Small intestine (tissue), 16 donors: ENCODE measurements at places on chromosomes 16 and 17. TPM values are rescaled to one million over a fixed set of nuclear protein-coding genes. Genes with fewer than 3 reads are reported as not detected.

- no peaks in the 10 kb centered on the region for H3K27me3 ChIP-seq
- peak overlapping the region; percentile 51 for H3K4me3 ChIP-seq
- no peaks in the 10 kb centered on the region for H3K36me3 ChIP-seq
- H3K4me1 ChIP-seq: no peaks in the 10 kb centered on the region
These were observed 4.5 kb upstream of the HEXIM1 start for GRCh38 chr17:45143767-45144198.

- no peaks in the 10 kb centered on the region for H3K4me1 ChIP-seq
- DNase-seq: no peak
- no peaks in the 10 kb centered on the region for H3K36me3 ChIP-seq
- no peak overlapping the region for H3K27ac ChIP-seq
These were observed 12.2 kb downstream of the DBNDD1 start for GRCh38 chr16:90007015-90007414.

GRCh38 chr17:53543472-53543871, 279.3 kb upstream of the KIF2B start:
- no peaks in the 10 kb centered on the region for H3K27me3 ChIP-seq
- no peak overlapping the region for H3K27ac ChIP-seq
- H3K36me3 ChIP-seq: no peaks in the 10 kb centered on the region

Gene TBC1D3E
- not detected for polyA plus RNA-seq

Gene KRTAP4-5
- not detected for polyA plus RNA-seq

DNA sequence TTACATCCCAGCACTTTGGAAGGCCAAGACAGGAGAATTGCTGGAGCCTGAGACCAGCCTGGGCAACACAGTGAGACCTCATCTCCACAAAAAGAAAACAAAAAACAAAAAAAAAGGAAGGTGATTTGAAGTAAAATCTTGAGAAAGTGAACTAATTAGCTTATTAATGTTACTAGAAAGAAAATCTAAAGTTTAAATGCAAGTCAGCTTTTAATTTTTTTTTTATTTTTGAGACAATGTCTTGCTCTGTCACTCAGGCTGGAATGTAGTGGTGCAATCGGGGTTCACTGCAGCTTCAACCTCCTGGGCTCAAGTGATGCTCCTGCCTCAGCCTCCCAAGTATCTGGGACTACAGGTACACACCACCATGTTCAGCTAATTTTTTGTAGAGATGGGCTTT, 3.5 kb upstream of the CTCF start:
- no peaks in the 10 kb centered on the region for H3K36me3 ChIP-seq
- H3K4me3 ChIP-seq: no peak overlapping the region
- H3K27me3 ChIP-seq: no peaks in the 10 kb centered on the region
- H3K27ac ChIP-seq: no peak overlapping the region
- DNase-seq: no peak
- H3K4me1 ChIP-seq: no peaks in the 10 kb centered on the region

- H3K36me3 ChIP-seq: no peaks in the 10 kb centered on the region
- no peaks in the 10 kb centered on the region for H3K4me1 ChIP-seq
- H3K4me3 ChIP-seq: no peak overlapping the region
- DNase-seq: no peak
These were observed 28.2 kb upstream of the TNFRSF13B start for GRCh38 chr17:16999931-17000625.

Gene SLC35G6
- polyA plus RNA-seq: not detected

Gene VPS35
- polyA plus RNA-seq: 36.1 TPM

DNA sequence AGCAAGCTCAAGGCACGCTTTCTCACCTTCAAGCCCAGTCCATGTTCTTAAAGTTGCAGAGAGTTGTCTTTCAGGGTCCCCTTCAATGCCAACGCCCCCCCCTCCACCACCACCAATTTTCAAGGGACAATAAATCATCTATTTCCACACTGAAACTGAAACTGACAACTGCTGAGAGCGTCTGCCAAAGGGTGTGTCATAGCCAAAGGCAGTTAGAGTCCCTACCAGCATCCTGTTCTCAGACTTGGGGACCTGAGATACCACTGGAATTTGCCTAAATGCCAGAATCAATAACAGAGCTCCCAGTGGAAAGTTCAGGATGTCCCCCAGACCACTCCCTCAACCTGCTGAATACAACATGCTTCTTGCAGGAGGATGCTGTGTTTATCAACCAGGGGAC, 133.2 kb upstream of the SOX9 start:
- no peak for DNase-seq
- H3K4me3 ChIP-seq: no peak overlapping the region
- H3K36me3 ChIP-seq: no peaks in the 10 kb centered on the region
- no peaks in the 10 kb centered on the region for H3K4me1 ChIP-seq

Gene UBE2O
- polyA plus RNA-seq: 12.2 TPM

DNA sequence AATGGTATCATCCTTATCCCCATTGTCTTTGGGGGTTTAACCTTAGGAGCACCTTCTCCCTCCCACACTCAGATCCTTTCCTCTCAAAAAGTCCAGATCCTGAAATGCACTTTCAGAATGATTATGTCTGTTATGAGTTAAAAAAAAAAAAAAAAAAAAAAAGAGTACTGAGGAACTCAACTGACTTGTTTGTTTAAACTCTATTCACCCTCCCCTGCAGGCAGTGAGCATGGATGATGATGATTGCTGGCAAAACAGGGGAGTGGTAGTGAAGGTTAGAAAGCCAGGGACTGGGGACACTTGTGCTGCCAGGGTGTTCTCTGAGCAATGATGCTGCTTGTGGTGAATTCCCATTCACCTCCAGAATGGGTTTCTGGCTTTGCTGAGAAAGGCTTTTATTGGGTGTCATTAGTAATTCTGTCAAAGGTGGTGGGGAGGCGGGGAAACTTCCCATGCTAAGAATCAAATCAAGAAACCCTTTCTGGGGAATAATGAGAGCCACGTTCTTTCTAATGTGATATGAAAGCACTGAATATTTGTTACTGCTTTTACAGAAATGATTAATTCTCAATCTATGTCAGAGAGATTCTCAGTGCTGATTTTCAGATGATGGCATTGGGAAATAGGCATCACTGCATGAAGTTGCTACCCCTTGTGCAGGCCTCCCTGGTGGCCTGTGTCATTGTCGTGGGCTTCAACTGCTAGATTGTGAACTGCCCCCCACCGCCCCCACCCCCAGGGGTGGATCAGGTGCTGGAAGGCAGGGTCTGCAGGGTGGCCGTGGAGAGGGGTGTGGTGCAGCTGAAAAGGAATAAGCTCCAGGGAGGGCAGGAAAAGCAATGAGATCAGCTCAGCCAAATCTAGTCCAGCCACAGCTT, 14.1 kb downstream of the CCL4 start:
- H3K4me3 ChIP-seq: no peak overlapping the region
- no peak overlapping the region for H3K27ac ChIP-seq
- peaks cover 4% of the 10 kb centered on the region for H3K27me3 ChIP-seq
- H3K4me1 ChIP-seq: no peaks in the 10 kb centered on the region
- no peaks in the 10 kb centered on the region for H3K36me3 ChIP-seq

DNA sequence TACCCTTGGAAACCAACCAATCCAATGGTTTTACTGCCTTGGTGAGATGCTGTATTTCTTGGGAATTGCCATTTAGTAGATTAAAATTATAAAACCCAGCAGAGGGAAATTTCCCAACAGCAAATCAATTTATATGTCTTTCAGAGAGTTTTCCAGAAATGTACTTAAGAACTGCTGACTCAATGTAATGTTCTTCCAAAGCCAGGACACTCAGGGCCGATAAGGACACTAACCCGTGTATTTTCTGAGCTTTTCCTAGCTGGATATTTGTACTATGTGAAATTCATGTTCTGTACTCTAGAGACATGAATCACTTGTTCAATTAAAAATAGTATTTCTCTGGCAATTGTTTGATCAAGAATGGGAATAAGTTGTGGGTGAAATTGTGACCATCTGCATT, 121.4 kb downstream of the KCNJ2 start:
- DNase-seq: no peak
- H3K4me1 ChIP-seq: no peaks in the 10 kb centered on the region
- H3K27ac ChIP-seq: no peak overlapping the region
- no peaks in the 10 kb centered on the region for H3K27me3 ChIP-seq
- no peak overlapping the region for H3K4me3 ChIP-seq
- H3K36me3 ChIP-seq: no peaks in the 10 kb centered on the region

Gene CIBAR2
- polyA plus RNA-seq: 0.19 TPM

Gene MPP2
- not detected for polyA plus RNA-seq

Gene VTN
- 2.4 TPM for polyA plus RNA-seq
